NCI-H1417 (cell line): ENCODE measurements at places on chromosomes 13 and 19.

- no peak for DNase-seq
Observed at GRCh38 chr13:49407936-49408335, 35.9 kb downstream of the CAB39L start.

DNA sequence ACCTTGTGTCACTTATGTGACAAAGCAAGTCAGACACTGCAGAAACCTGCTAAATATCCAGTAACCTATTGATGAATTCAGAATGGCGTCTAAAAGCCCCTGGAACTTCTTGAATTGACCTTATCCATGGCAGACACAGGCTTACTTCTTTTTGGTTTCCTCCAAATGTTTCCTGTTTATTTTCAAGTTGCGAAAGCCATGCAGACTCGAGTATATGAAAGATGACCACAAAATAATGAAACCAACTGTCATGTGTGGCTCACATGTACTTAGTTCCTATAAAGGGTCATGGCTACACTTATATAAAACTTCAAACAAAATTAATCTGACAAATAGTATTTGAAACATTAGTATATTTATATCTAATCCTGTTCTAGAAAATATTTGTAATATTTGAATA is 113.1 kb upstream of the FNDC3A start:
- no peak for DNase-seq

DNA sequence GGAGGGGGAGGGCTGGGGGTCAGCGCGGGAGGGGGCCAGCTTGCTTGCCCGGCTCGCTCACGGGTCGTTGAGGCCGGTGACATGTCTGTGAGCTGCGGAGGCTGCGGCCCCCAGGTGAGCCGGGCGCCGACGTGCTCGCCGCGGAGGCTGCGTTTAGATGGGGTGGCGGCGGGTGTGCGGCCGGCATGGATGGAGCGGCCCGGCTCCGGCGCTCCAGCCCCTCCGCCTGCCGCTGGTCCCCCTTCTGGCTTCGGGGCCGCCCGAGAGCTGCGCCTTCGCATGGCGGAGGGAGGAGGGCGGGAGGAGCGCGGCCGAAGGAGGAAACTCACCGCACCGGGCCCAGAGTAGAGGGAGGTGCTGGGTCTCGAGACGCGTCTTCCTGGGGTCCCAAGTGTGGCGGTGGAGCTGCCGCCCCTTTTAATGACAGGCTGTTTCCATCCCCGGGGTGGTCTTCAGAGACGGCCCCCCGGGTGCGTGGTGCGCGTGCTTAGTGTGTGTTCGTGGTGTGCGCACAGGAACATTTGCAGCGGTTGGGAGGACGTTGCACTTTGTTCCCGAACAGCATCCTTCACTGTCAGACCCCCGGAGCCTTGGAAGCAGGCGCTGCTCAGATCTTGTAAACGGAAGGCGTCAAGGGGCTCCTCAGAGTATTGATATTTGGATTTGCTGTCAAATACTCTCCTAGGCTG is at the start of gene AKAP11:
TSS of gene AKAP11 (plus strand) at position 38 of the 689 bp plus-strand sequence. CDS start 14,197 bp downstream, outside the sequence.
- DNase-seq: peak; percentile 41

DNA sequence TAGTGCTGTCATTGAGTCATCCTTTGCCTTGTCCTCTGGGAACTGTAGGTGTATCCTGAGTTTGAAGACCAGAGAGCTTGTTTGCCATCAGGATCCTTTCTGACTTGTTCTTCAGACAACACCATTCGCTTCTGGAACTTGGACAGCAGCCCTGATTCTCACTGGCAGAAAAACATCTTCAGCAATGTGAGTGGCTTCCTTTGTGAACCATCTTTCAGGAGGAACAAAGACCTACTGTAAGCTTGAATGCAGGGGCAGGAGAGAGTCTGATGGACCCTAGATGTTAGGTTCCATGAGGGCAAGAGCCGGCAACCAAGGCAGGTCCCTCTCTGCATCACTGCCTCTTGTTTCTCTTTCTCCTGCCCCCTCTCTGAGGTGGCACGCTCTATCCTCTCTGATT is 26.7 kb downstream of the WDR62 start:
- no peak for DNase-seq

- no peak for DNase-seq
Observed at GRCh38 chr19:51066393-51067186, 1.7 kb upstream of the KLK13 start.

GRCh38 chr13:47067306-47067705 is 170.5 kb upstream of the HTR2A start:
- DNase-seq: no peak

GRCh38 chr13:40255551-40255950 is 410.9 kb downstream of the FOXO1 start:
- no peak for DNase-seq

GRCh38 chr13:59750860-59751259 is 412.9 kb downstream of the DIAPH3 start:
- DNase-seq: peak; percentile 90

GRCh38 chr19:42286349-42287016 is 15.4 kb upstream of the PRR19 start:
- no peak for DNase-seq
